ENCODE measurements at places on chromosomes 2 and 18.

- no peak for ATAC-seq
Observed at GRCh38 chr2:47193607-47194006, 38.5 kb upstream of the STPG4 start.

DNA sequence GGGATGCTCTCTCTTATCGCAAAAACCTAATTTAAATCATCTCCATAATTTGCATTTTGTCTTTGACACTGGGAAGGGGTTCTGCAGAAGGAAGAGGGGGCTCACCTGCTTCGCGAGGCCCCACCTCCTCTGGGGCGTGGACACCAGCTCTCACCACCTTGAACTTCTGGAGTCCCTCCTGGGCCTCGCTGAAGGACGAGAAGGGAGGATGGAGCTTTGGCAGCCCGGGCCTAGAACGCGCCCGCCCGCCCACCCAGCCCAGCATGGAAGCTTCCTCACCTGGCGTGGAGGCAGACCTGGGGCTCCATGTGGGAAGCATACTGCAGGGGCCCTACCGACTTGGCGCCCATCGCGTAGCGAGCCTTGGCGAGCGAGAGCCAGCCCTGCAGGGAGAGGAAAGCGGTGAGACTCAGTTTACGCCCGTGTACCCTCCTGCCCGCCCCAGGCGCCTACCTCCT, 1.1 kb upstream of the IMP4 start:
- peak; percentile 3 for ATAC-seq

- no peak for ATAC-seq
Observed at GRCh38 chr18:52340406-52341102, 557 bp downstream of the DCC start.

DNA sequence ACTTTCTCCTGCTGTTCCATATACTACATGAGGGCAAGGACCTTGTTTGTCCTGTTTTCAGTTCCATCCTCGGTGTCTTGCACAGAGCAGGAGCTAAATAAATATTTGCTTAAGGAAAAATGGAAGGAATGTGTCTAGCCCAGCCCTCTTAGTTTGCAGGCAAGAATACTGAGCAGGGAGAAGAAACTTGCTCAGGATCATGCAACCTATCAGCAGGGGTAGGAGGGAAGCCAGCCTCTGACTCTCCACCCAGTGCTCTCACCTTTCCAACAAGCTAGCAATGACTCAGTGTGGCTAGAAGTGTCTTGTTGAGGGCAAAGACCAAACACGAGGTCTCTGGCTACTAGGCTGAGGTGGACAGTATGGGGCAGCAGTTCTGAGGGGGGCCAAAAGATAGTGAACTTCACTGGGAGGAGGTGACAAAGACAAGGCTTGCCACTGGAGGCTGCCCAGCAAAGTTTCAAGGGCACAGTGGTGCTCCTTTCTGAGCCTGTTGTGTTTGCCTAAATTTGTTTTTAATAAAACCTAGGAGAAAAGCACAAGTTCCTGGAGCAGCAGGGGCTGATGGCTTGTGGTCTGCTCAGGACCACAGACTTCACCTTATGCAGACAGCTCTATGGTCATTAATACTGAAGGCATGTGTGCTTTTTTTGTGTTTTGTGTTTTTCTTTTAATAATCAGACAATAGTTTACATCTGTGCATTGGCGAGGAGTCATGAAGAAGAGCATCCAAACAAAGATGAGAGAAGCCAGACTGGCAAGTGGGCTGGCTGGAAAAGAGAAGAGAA, 49.1 kb upstream of the CTAGE1 start:
- ATAC-seq = peak; percentile 46

GRCh38 chr2:122737429-122738077, 982.1 kb downstream of the TSN start:
- ATAC-seq = no peak

- peak; percentile 66 for ATAC-seq
Observed at GRCh38 chr2:236352761-236353593, 88.8 kb upstream of the ASB18 start.

- no peak for ATAC-seq
Observed at GRCh38 chr2:225073198-225073597, 30.9 kb upstream of the DOCK10 start.

GRCh38 chr2:230850358-230850658, 14.4 kb upstream of the ITM2C start:
- ATAC-seq = no peak

GRCh38 chr2:202337151-202337550, 39.0 kb upstream of the BMPR2 start:
- ATAC-seq = peak; percentile 36

DNA sequence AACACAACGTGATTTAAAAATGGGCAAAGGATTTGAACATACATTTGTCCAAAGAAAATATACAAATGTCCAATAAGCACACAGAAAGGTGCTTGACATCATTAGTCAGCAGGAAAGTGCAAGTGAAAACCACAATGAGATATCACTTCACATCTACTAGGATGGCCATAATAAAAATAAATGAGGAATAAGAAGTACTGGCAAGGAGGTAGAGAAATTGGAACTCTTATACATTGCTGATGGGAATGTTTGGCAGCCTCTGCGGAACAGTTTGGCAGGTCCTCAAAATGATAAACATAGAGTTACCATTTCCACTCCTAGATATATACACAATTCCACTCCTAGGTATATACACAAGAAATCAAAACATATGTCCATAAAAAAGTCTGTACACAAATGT, 51.0 kb upstream of the PGAP1 start:
- ATAC-seq = no peak

- ATAC-seq = no peak
Observed at GRCh38 chr2:225037415-225038230, 4.6 kb downstream of the DOCK10 start.

DNA sequence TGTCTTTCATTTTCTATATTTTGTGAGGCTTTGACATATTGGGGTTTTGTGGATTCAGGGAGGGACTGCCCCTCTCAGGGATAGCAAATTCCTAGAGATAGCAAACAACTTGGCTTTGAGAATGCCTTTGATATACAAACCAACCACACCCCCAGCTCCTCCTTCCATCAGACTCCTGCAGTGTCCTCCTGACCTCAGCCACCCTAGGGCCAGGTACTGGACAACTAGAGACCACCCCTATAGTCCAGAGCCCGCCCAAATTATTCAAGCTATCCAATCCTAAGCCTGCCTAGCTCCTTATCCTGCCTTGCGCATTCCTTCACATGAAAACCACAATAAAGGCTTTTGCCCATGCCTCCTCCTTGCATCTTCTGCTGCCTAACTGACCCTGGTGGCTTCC, 22.9 kb upstream of the STAM2 start:
- no peak for ATAC-seq

DNA sequence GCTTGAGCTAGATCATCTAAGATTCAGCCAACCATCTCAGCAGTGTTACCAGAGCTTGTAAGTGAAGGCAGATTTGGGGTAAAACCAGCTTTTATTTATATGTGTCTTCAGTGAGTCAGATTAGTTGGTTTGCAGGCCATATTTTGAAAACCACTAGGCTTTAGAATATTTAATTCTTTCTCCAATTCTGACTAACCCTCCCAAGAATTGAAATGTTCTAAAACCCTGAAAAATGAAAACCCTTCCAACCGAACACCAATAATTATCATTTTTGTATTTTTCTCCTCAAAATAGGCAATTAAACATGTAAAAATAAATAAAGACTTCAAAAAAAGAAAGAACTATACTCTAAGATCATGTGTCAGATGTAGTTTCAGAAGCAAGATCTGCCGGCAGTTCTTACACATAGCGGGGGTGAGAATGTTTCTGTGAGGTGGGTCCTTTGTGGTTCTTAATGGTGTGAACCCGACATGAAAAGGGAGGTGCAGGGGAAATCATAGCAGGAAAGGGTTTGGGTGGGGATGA, 14.2 kb downstream of the PLEK start:
- no peak for ATAC-seq

DNA sequence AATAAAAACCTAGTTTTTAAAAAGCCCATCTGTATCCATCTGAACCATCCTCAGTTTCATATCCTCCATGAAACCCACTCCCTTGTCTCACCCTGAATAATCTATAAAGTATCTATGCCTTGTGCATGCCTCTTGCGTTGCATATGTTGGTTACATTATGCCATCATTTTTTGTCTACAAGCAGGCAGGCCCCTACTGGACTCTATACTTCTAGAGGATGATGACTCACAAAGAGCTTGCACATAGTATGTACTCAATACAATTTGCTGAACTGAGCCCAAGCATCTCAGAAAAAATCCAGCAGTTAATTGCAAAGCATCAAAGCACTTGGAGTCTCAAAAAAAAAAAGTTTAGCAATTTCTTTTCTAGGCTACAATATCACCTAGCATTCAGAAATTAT, 95.6 kb downstream of the DYM start:
- ATAC-seq = no peak

- no peak for ATAC-seq
Observed at GRCh38 chr2:236647621-236648020, 78.0 kb downstream of the ACKR3 start.

Data from SK-N-SH treated with all-trans-retinoic acid at 6 μM for 48 hours (cell line).